ENCODE measurements at places on chromosomes 11 and 22.

- DNase-seq, result no peak
These were observed 300.6 kb downstream of the DDX10 start for GRCh38 chr11:108965306-108966001.

- no peak for DNase-seq
These were observed 312.9 kb downstream of the MN1 start for GRCh38 chr22:27488456-27489177.

- DNase-seq, result no peak
These were observed 47.7 kb upstream of the SC5D start for GRCh38 chr11:121244884-121245283.

DNA sequence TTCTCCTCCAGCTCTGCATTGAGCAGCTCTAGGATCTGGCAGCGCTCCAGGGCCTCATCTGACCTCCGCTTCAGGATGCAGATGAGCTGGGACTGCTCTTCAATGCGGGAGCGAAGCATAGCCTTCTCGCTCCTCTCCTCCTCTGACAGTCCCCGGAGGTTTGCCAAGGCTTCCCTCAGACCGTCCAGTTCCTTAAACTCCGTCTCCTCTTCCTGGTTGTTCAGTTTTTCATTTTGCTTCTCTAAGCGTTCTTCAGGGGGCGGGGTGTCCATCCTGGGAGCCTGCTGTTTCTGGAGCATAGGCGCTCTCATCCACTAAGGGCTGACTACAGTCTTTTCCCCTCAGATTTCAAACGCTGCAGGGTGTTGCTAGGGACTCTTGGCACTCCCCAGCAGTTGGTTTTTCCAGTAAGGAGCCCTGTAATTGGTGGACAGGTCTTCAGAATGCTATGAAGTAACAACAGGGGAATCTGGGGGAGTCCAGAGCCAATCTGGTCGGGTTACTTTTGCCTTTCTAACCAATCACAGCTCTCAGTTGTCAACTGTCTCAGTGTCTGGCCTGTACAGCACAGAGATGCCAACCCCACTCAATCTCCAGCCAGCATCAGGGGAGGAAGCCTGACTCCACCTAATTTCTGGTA is at the start of gene CCDC89:
Gene CCDC89 (minus strand): TSS at position 376 of the 640 bp plus-strand sequence. CDS start 65 bp downstream, at position 311.
- DNase-seq, result peak; percentile 78

DNA sequence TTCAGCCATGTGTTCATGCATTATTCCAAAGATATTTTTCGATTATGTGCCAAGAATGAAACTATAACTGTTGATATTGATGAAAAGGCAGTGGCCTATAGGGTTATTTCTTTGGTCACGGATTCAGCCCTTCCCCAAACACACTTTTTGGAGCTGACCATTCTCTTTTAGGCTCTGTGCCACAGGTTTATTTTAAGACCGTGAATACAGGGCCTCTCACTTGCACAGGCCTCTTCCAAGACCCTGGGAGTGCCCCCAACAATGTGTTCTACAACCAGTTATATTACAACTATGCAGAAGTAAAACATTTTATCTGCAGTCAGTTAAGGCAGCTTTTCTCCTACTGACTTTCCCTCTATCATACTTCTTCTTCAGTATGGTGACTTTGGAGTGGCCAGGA is 104.6 kb downstream of the ALX4 start:
- no peak for DNase-seq
